ENCODE measurements at places on chromosomes 11 and 22.

DNA sequence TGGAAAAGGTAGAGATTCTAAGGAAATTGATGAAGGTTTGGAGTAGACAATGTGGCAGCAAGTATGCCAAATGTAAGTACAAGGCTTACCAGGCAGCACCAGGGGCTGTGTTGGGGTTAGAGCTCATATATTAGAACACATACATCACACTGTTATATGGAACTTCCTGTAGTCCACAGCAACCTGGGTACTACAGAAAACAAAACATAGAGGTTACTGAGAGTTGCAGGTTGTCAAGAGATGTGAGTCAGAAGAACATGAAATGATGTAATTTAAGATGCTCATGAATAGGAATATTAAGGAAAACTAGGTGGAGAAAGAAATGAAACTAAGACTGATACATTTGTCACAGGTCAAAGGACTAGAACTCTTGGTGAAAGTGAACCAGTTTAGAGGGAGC lies 22.0 kb downstream of the FAT3 start:
- no peak for DNase-seq

DNA sequence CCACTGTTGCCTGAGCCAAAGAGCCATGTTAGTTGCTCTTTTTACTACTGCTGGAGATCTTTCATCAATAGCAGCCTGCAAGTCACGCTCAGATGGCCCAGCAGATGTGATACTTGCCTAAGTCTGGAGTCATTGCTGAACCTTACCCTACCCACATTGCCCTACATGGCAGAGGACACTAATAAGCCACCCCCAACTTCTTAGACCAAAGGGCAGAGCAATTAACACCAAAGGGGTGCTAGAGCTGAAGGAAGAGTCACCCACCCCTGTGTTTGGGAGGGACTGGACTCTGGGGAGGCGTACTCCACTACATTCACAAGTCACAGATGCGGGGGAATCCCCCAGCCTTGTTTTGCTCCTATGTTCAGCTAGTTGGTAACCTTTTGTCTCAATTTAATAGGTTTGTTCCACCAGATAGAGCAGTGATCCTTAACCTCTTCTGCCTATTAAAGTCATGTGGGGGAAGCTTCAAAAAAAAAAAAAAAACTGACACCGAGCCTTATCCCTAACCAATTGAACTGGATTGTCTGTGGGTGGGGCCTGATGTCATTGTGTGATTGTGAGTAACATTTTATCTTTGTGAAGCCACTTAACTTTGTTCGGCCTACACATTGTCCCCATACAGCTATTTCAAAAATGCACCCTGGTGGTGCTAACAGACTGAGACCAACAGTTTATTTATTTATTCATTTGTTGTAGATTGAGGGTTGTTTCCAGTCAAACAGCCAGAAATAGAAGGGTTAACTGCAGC lies 13.1 kb downstream of the ADM start:
- no peak for DNase-seq

DNA sequence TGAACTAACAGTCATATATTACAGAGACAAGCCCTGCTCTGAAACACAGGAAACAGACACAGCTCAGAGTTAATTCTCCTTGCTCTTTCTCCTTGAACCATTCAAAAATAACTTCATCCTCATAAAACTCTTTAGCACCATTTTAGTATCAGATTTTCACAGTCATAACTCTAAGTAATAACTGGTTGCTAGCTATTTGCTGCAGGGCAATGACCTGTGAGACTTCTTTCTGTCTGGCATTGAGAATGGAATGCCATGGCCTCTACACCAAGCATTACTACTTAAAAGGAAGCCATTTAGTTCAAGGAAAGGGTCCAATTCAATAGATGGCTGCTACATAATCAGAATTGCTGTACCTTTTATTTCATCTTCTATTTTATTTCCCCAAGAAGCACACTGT lies 186.6 kb upstream of the CCDC90B start:
- no peak for DNase-seq

DNA sequence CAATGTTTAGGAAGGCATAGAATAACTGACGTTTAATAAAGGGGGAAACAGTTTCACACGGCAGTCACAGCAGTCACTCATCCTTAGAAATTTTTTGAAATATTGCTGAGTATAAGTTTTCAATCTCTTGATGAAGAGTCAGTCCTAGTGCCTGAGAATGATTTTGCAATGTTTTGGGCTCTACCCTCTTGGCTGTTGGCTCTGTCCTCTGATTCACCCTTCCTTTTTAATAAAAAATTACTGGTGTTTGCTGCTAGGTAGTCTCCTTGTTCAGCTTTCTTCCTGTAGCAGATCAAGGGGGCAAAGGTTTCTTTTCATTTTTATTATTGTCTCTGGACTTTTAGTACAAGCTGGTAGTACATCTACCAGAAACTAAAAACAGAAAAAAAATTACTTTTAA lies 194.3 kb upstream of the ANO3 start:
- no peak for DNase-seq

- no peak for DNase-seq
These were observed 78.8 kb downstream of the LIF start for GRCh38 chr22:30167734-30168133.

DNA sequence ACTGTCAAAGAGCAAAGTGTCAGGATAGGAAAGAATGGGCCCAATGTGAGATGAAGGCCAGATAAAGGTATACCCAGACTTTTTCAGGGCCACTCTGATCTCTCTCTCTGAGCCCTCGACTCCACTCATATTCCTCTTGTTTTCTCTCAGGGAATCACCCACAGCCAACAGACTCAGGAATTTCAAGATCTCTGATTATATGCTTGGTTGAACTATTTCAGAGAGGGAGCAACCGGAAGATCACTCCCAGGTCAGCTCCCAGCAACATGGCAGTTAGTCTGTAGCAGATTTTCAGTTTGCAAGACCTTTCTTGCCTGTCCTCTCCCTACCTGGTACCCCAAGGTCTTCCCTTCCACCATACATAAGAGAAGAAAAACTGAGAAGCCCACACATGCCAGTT lies 102.5 kb downstream of the C11orf58 start:
- DNase-seq, result no peak

- DNase-seq, result no peak
These were observed 38.2 kb upstream of the NARS2 start for GRCh38 chr11:78612721-78613377.

GRCh38 chr11:30346068-30346688 lies 23.3 kb downstream of the ARL14EP start:
- peak; percentile 16 for DNase-seq

DNA sequence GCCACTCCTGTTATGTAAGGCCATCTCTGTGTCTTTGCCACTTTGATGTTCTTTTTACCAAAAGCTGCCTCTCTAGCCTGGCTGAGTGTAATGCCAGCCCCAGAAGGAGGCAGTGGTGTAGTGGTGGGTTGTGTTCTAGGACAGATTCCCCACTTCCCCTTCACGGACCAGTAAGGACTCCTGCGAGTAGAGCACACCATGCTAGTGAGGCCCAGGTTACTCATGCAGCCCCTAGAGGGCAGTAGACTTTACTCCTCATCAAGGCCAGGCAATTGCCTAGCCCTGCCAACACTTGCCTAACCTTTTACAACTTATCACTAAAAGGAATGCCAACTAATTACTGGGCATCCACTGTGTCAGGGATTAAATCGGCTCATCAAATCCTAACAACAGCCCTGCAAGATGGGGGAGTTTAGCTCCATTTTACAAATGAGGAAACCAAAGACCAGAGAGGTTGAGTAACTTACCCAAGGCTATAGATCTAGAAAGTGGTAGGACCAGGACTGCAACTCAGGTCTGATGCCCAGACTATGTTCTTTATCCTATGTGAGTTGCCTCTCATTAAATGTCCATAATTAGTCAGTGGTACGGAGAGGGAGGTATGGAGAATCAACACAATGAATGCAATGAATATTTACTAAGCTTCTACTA lies 75.3 kb downstream of the APIP start:
- no peak for DNase-seq

- no peak for DNase-seq
These were observed 18.7 kb downstream of the RNF141 start for GRCh38 chr11:10522276-10522675.

DNA sequence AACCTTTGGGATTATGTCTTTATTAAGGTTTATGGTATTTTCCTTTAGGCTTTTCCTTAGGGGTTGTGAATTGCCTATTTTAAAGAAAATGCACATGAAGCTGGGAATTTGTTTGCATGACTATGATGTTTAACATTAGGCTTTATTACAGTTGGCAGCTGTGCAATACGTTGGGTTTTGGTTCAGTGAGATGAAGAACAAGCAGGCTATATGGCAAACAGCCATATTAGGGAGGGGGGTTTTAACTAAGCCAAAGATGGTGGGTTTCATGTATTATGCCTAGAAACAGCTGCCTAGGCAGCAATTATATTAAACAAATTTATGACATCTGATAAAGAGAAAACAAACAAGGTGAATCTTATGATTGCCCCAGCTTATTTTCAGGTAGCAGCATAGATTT lies 880.8 kb downstream of the FAM181B start:
- no peak for DNase-seq

DNA sequence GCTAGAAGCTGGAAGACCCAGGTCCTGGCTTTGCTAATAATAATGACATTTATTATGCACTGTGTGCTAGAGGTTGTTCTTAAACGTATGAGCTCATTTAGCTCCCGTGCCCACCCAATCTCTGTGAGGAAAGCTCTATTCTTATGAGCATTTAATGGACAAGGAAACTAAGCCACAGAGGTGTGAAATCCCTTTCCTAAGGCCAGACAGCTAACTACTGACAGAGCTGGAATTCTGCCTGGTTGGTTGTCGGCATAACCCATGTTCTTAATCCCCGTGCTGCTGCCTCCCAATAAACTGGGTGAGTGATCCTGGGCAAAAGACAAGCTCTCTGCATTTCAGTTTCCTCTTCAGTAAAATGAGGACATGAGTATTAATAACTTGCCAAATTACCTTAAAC lies 49.4 kb downstream of the SNX19 start:
- DNase-seq, result no peak

GRCh38 chr11:1029051-1029450 lies 7.5 kb downstream of the MUC6 start:
- DNase-seq, result no peak

DNA sequence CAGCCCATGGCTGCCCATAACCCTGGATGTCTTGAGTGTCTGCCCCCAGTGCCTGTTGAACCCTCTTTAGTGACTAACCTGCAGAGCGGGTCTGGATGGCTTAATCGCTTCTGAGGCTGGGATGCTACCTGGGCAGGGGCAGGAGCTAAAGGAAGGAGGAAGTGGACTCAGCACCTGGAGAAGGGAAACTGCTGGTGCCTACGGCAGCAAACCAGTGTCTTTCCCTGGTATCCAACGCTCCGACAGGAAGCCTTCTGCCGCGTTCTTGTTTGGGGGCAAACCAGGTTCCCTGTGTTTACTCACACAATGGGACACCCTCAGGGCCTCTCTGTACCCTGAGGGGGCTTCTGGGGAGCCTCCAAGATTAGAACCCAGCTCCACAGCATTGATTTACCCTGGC lies 38.1 kb upstream of the B3GAT1 start:
- no peak for DNase-seq

- no peak for DNase-seq
These were observed 11.7 kb downstream of the SEC14L3 start for GRCh38 chr22:30460147-30460546.

DNA sequence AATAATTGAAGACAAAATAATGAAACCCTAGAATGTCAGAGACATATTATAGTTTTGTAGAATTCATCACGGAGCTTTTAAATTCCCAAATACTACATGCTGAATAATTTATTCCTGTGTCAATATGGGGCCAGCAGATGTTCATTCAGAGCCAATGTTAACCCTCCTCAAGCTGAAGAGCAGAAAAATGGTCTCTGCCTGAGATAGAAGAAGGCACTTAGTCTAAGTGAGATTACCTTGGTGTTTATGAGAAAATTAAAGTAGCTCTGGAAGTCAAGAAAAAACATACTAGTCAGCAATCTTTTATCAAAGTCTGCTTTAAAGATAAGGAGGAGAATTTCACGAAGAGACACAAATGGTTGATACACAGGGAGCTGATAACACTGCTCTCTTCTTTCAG lies 328.2 kb downstream of the TTC28 start:
- DNase-seq, result no peak

DNA sequence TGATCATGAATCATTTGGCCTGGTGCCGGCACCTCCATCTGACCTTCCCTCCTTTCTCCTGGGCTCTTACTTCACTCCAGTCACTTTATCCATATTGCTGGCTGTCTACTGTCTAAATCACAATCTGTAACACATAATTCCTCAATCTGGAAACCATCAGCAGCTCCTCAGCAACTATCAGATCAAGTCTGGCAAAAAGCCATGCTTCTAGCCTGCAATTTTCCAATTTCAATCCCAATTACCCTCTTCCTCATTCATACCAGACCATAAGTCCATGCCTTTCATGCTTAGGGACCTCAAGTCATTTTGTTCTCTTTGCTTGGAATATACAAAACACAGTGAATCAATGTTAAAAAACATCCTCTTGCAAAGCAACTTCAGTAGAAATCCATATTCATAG lies 882.8 kb upstream of the ANO3 start:
- no peak for DNase-seq

DNA sequence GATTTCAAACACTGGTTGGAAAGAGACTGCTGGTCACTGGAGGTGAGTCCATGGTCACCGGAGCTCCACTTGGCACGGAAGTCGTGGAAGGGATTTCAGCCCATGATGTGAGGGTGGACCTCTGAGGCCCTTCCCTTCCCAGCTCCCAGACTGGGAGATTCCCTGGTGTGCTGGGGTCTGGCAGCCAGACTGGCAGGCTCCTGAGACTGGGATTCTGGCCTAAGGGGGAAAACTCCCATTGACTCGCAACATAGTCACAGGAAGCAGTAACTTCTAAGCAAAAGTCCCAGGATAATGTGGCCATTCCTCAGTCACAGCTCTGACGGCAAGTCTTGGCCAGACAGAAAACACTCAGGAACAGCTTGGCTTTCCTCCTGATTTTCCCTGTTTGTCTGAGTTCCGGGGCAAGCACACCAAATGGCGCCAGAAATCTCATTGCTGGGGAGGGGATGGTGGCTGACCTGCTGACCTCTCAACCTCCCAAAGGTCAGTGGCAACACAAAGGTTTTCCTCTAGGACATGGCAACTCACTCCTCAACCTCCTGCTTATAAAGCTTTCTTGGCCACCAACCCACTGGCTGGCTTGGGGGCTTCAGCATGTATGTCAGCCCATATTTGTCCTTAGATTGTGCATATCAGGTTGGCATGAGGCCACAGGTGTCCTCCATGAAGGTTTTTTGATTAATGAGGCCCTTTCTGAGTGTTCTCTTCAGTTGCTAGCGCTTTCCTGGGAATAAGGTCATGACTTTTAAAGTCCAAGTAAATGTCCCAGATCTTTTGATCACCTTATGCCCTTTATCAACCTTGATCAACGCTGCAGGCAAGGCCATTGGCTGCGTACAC lies 99.5 kb downstream of the CCDC81 start:
- no peak for DNase-seq

DNA sequence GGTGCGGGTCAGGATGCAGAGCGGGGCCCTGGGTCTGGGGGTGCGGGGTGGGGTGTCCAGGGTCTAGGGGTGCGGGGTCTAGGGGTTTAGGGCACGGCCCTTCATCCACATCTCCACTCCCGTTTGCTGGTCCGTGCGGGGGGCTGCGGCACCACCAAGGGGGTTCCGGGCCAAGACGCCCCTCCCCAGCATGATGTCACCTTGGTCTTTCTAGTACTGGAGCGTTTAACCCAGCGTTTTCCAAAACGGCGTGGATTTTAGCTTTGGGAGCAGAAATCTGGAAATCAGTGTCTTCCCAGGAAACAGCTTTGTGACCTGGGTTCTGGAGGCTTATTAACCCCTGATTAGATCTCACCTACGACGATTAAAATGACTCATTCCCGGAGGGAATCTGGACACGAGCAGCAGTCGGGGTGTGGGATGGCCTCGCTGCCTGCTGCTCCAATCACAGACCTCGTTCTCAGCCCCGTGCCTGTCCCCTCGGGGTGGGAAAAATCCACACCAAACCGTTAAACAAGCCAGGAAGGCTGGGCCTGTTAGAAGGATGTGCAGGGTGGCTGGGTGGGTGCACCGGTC lies 759 bp downstream of the AP2A2 start:
- peak; percentile 45 for DNase-seq

Measured in tibial nerve (tissue), 4 donors.